ENCODE measurements at places on chromosomes 6 and 20.
A peak's percentile ranks its signal among the peaks of the same experiment; 100 is the strongest.

- DNase-seq: no peak
These were observed 48.9 kb downstream of the HDDC2 start for GRCh38 chr6:125252891-125253290.

- peak; percentile 64 for DNase-seq
These were observed 26.1 kb downstream of the TTLL2 start for GRCh38 chr6:167350731-167351655.

DNA sequence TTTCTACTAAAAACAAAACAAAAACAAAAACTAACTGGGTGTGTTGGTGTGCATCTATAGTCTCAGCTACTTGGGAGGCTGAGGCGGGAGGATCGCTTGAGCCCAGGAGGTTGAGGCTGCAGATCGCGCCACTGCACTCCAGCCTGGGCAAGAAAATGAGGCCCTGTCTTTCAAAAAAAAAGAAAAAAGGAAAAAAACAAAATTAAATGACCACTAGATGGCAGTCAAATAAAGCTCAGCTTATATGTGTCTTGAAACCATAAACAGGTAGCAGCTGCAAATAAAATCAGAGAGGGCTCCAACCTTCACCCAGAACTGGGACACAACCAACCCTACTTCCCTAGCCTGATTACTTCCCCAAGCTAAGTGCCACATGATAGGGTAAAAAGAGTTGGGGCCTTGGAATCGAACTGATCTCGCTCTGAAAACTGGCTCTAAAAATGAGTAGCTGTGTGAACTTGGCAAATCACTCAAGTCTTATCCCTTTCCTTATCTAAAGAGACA lies 67.1 kb upstream of the ADGRF4 start:
- peak; percentile 68 for DNase-seq

DNA sequence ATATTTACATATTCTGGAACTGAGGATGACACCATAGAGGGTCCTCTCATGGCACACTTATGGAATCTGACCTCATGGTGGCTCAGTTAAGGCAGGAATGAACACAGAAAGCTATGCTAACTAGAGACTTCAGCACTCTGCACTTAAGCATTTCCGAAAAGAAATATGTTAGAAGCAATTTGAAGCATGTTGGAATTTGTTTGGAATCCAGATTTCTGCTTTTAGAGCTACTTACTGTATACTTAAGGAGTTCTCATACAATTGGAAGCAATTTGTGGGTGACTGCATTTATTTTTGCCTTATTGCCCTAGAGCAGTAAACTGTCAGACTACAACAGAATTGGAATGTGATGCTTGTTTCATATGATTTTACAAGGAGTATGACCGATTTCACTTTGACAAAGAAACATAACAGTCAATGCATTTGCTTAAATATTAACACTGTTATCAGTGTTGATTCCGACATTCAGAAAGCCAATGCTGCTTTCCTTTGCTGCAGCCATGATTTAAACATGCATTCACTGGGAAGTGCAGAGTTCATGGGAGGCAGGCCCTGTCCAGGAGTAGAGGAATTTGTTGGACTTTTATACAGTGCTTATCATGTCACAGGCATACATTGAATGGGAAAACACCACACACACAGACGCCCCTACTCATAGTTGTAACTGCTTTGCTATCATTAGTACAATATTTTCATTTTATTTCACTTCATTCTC lies 244.4 kb downstream of the SAMD5 start:
- DNase-seq: no peak

GRCh38 chr6:170098428-170099170 lies 192.3 kb downstream of the DLL1 start:
- no peak for DNase-seq

DNA sequence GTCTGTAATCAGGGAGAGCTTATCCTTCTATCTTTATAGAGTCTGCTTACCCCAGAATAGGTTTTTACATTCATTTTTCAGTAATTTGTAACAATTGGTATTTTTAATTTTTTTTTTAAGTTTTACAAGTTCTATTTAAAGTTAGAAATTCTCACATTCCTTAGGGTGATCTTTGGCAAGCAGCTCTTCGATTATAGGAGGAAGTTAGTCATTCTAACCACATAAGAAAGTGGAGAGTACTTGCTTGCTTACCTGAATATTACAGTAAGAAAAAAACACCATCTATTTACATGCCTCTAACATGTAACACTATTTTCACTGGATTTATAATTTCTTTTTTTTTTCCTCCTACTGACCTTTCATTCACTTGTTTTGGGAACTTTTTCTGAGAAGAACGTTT lies 6.7 kb downstream of the TSHZ2 start:
- DNase-seq: no peak

DNA sequence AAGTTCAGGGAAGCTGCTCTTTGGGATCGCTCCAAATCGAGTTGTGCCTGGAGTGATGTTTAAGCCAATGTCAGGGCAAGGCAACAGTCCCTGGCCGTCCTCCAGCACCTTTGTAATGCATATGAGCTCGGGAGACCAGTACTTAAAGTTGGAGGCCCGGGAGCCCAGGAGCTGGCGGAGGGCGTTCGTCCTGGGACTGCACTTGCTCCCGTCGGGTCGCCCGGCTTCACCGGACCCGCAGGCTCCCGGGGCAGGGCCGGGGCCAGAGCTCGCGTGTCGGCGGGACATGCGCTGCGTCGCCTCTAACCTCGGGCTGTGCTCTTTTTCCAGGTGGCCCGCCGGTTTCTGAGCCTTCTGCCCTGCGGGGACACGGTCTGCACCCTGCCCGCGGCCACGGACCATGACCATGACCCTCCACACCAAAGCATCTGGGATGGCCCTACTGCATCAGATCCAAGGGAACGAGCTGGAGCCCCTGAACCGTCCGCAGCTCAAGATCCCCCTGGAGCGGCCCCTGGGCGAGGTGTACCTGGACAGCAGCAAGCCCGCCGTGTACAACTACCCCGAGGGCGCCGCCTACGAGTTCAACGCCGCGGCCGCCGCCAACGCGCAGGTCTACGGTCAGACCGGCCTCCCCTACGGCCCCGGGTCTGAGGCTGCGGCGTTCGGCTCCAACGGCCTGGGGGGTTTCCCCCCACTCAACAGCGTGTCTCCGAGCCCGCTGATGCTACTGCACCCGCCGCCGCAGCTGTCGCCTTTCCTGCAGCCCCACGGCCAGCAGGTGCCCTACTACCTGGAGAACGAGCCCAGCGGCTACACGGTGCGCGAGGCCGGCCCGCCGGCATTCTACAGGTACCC lies at the start of gene ESR1:
Gene ESR1 (plus strand): TSS at position 170 of the 858 bp plus-strand sequence. CDS start 231 bp downstream, at position 401.
- no peak for DNase-seq

Data from SK-N-DZ (cell line).